ENCODE measurements at places on chromosomes 12 and 14.
A peak's percentile ranks its signal among the peaks of the same experiment; 100 is the strongest.

DNA sequence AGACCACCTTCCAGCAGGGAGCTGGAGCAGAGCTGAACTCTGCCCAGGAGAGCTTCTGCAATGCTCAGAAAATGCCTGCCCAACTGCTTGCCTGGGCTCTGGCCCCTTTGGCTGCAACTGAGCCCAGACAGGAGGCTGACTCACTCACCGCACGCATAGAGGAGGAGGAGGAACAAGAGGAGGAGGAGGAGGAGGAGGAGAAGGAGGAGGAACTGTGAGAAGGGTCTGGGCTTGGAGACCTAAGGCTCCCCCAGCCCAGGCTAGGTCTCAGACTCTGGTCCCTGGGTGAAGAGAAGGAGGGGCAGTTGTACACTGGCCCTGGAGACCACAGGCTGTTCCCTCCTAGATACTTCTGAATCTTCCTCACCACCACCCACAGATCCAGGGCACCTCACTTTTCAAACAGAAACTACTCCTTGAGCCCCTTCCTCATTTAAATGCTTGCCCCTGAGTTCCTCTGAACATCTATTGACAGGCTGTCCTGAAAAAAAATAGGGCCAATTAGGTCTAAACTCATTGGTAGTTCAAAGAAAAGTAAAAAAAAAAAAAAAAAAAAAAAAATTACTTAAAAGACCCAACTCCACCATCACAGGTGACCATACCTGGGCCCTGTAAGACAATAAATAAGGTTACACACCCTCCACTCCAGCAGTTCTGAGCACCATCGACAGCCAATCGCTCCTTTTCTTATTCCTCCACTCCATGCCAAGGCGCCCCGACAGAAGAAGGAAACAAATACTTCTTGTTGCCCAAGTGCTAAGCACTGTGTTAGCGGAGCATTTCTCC is 674 bp downstream of the VDR start:
- peak; percentile 83 for DNase-seq

- no peak for DNase-seq
Measured at GRCh38 chr12:3419558-3419957, 71.4 kb upstream of the PRMT8 start.

- DNase-seq, result no peak
Measured at GRCh38 chr12:106086696-106087095, 52.1 kb downstream of the NUAK1 start.

GRCh38 chr12:83082690-83083276 is 396.1 kb downstream of the TMTC2 start:
- no peak for DNase-seq

- DNase-seq, result no peak
Measured at GRCh38 chr12:19199332-19199731, 69.8 kb downstream of the PLEKHA5 start.

GRCh38 chr12:123410041-123410412 is 26.1 kb downstream of the KMT5A start:
- DNase-seq, result no peak

- no peak for DNase-seq
Measured at GRCh38 chr12:43273467-43273866, 278.5 kb downstream of the ADAMTS20 start.

DNA sequence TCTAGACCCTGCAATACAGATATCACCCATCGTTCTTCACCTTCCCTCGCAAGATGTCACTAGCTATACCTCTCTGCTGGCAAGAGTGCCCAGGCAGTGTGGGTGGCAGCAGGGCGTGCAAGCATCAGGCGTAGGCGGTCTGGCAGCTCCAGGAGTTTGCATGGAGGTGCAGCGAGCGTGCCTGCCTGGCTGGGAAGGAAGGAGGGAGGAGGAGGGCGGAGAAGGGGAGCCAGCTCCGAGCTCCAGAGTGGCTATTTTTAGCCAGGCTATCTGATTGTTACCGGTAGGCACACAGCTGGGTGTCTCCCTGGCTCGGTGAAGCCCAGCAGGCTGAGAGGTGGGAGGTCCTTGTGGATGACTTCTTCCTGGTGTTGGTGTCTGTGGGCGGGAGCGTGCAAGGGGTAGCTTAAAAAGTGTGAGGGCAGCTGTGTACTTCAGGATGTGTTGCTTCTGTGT is 6.2 kb downstream of the FOXJ2 start:
- DNase-seq, result no peak

- DNase-seq, result no peak
Measured at GRCh38 chr14:39673270-39673711, 241.1 kb upstream of the FBXO33 start.

GRCh38 chr12:47941871-47942613 is 21.4 kb upstream of the TMEM106C start:
- no peak for DNase-seq

DNA sequence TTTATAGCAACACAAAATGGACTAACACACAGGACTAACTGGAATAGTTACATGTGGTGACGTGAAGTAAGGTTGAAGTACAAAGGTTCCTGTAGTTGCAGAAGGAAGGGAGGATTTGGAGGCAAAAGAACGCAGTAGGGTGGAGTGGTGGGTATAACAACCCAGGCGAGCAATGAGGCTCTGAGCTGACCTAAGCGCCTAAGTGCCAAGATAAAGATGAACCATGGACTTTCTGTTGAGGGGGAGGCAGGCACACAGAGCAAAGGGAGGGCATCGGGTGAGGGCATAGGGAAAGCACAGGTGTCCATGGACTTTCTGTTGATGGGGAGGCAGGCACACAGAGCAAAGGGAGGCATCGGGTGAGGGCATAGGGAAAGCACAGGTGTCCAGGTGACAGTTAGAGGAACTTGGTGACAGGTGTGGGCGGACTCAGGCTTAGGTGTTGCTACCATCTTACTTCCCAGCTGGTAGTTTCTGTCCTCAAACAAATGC is 15.2 kb downstream of the SCNN1A start:
- DNase-seq, result no peak

DNA sequence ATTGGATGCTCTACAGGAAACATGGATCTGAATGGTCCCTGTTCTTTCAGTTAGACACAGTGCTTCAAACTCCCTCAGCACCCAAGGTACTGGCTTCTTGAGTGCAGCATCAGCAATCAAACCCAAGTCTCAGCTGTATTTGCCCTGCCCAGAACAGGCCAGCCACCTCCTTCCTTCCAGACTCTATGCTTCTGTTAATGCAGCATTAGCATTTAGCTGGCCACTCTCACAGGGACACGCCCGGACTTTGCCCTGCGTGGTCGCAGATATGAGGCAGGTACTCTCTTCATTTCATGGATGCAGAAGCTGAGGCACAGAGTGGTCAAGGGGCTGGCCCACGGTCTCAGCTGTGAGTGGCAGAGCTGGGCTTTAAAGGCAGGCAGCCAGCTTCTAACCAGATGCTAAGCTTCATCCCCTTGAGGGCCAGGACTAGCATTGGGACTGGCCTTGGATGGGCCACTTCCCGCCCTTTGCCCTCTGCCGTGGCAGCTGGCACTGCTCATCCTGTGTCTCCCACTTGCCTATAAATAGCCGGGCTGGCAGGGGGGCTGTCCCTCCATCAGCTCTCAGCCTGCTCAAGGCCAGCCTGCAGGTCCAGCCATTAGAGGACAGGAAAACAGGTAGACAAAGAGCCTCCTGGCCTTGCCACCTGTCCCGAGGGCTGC is 1.5 kb upstream of the SLC25A47 start:
- DNase-seq, result no peak

- no peak for DNase-seq
Measured at GRCh38 chr12:90819709-90820108, 135.3 kb downstream of the CCER1 start.
